T-helper 2 cell (primary cell): ENCODE measurements at places on chromosomes 13 and 19.

DNA sequence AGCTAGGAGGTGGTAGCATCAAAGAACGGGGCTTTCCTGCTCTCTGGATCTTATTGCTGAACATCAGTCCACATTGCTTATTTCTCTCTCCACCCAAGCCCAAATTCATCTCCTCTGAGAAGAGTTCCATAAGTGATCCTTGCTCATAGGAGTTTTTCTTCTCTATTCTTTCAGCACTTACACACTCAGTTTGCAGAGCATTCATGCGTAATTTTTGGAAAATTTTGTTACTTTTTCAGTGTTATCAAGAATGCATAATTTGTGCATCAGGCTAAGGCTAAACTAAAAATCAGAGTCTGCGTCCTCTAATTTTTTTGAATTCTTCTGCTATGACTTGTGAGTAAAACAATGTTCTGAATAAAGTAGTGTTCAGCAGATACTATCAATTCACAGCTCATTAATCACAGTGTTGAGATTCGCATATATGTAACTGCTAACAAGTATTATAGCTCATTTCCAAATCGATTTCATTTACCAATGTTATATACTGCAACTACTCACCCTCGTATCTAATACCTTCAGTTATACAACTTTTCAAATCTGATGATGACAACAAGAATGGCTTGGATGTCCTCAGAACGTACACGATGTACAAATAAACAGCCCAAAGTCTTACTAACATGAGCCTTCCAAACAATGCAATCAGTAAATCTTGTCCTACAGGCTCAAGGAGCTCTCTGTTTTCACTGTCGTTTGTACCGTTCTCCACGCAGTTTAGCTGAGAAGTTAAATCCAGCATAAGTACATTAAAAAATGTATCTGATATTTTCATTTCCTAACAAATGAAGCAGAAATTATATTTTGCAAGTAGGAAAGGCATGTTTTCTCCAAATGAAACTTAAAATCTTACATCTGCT is 36.4 kb upstream of the STARD13 start:
- no peak for DNase-seq

GRCh38 chr13:45949161-45949560 is 97.6 kb upstream of the SIAH3 start:
- no peak for DNase-seq

GRCh38 chr13:100721885-100722512 is 47.4 kb upstream of the TMTC4 start:
- DNase-seq = no peak

- no peak for DNase-seq
These were observed 18.6 kb downstream of the NALCN start for GRCh38 chr13:101397742-101398141.

GRCh38 chr13:45198924-45199323 is 1.9 kb downstream of the KCTD4 start:
- DNase-seq = no peak

DNA sequence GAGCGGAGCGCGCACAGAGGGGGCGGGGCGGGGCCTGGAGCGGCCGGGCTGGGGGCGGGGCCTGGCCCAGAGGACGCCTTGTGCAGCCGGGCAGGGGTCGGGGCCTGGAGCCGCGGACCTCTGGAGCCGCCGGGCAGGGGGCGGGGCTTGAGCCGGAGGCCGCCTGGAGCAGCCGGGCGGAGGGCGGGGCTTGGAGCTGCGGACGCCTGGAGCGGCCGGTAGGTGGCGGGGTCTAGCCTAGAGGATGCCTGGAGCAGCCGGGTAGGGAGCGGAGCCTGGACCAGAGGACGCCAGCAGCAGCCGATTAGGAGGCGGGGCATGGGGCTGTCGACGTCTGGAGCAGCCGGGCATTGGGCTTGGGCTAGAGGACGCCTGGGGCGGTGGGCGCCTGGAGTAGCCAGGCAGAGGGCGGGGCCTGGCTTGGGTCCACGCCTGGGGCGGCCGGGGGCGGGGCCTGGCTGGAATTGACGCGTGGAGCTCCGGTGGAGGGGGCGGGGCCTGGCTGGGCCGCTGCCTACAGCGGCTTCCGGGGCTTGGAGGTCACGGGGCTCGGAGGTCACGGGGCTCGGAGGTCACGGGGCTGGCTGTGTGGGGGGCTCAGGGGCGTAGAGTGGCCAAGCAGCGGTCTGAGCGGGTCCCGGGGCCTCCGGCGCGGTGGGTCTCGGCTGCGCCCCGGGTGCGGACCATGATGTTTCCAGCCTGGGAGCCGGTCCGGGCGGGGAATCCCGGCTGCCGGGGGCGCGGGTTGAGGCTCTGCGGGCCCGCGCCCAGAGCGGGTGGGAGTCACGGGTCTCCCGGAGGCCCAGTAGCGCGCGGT is at the start of gene ANKRD10:
TSS of gene ANKRD10 (minus strand) at position 13 of the 817 bp plus-strand sequence. CDS start 135 bp downstream, outside the sequence.
- DNase-seq = peak; percentile 94

DNA sequence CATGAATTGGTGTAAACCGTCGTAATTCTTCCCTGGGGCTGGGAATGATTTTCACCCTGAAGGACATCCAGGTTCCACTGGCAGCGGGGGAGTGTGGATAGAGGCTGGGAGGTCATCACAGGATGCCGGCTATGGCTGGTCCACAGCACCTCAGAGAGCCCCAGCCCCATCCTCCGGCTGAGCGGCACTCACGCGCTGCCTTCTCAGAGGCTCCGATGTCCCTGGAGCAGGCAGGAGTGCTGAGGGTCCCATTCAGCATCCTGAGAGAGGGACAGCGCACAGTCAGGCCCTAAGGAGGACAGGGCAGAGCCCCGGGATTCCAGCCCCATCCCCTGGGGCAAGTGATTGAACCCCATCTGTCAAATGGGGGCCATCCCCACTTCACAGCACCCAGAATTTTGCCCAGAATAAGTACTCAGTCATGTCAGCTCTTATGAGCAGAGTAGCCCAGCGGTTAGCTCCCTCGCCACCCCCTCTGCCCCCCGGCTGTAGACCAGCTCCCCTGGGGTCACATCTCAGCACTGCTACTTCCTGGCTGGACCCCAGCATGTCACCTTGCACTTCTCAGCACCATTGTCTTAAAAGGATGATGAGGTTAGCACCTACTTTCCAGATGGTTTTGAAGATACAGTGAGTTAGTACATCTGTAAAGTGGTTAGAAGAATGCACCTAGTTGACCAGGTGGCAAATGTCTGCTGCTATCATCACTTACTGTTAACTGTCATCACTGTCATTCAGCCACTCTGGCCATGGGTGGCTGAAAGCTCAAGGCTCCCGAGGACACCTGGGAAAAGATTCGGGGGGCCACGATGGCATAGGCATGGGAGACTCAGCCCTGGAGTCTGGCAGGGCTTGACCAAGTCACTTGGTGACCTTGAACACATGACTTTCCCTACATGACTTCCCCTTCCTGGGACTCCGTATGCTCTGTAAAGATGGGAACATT is 11.9 kb downstream of the GRAMD1A start:
- no peak for DNase-seq
